ENCODE measurements at places on chromosomes 3 and 15. TPM values are rescaled to one million over a fixed set of nuclear protein-coding genes. Genes with fewer than 3 reads are reported as not detected.

The PTH1R gene
- total RNA-seq: 0.29 TPM

DNA sequence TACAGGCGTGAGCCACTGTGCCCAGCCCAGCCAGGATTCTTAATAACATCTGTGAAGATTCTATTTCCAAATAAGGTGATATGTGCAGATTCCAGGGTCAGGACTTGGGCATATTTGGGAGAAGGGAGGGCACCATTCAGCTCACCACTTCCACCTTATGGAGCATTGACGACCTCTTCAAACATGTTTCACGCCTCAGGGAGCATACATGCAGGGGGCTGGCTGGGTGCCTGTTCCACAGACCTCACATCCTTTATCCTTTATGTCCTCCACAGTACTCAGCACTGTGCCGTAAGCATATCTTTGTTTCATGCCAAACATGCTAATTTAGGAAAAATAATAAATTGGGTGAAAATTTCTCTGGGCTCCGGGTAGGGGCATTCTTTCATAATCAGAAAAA lies 229.0 kb downstream of the THSD4 start:
- DNase-seq: no peak

The CCR3 gene
- total RNA-seq: not detected

DNA sequence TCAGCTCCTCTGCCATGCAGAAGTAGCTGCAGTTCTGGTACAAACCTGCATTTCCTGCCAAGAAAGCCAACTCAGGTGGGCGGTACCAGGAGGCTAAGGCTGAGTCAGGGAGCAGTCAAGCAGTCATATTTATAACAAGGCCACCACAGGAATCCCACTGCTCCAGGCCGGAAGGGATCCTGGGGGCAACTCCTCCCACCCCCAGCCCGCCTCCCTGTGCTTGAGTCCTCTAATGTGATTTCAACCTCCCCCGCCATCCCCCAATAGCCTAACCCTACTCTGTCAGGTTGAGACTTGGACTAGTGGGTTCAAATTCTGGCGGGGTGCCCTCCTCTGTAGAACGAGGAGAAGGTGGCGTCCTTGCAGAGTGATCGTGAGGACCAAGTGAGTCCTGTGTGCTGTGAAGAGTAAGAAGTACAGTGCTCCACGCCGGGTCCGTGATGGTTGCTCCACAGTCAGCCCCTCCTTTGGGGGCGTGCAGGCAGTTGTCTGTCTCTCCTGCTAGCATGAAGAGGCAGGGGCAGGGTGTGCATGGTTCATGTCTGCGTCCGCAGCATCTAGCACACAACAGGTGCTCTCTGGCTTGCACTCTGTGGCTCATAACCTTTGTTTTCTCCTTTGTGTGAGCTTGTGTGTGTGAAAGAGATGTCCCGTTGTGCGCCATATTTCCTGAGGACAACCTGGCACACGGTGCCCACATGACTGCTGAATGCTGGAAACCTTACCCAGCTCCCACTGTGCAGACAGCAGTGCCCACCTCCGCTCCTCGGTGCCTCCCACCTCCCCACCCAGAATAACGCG lies 78.3 kb downstream of the SMAD6 start:
- no peak for DNase-seq

DNA sequence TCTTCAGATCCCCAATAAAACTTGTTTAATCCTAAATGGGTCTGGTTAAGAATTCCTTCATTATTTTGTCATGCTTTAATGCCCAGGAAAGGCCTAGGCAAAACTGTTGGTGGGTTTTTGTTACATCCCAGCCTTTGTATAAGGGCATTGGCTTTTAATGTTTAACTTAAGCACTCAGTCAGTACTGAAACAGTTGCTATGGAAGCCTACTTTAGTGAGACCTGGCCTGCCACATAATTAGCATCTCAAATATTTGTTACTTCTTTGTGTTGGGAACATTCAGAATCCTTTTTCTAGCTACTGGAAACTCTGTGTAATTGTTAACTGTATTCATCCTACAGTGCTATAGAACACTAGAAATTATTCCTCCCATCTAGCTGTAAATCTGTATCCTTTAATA lies 369.6 kb upstream of the ATP10A start:
- DNase-seq: no peak

- no peak for DNase-seq
These were observed 424.0 kb upstream of the C2CD4B start for GRCh38 chr15:62588938-62589670.

DNA sequence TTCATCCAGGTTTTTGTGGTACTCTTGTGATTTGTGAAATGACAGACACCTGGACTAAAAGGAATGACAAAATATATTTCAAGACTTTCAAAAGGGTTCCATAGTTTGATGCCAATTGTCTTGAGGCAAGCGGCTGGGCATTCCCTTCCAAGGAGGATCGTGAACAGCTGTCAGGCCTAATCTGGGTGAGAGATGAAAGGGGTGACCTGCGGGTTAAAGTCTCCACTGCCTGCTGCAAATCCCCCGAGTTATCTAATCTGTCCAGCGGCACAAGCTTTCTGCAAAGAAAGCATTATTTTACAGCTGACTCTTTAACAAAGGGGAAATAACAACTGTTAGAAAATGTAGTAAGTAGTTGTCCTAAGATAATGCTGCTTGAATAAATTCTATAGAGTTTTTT lies 128.7 kb upstream of the MB21D2 start:
- no peak for DNase-seq

Data from glutamatergic neuron (in vitro differentiated cells).